ENCODE measurements at places on chromosomes 4 and X. TPM values are rescaled to one million over a fixed set of nuclear protein-coding genes. Genes with fewer than 3 reads are reported as not detected.
A peak's percentile ranks its signal among the peaks of the same experiment; 100 is the strongest.

GRCh38 chrX:4572691-4573090 is 859.2 kb upstream of the PRKX start:
- DNase-seq = no peak

GRCh38 chr4:151100531-151100930 is 1.1 kb downstream of the RPS3A start:
- DNase-seq = no peak

- DNase-seq = peak; percentile 37
Observed at GRCh38 chrX:155094468-155095061, 23.3 kb downstream of the BRCC3 start.

DNA sequence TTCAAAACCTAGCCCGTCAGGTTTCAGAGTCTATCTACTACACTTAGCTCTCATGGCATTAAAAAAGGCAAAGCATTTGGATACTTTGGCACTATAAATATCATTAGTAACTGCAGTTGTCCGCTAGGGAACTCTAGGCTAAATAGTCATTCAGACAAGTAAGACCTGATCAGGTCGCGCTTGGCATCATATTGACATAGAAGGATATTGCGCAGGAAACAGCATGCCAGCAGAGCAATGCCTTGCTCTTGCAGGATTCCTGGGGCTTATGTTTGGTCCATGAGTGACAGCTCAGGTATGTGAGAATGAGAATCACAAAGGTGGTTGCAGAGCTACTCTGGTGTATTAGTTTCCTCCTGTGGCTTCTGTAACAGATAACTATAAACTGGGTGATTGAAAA is 62.7 kb downstream of the KDM6A start:
- no peak for DNase-seq

- no peak for DNase-seq
Observed at GRCh38 chr4:73528171-73528570, 46.6 kb downstream of the AFM start.

DNA sequence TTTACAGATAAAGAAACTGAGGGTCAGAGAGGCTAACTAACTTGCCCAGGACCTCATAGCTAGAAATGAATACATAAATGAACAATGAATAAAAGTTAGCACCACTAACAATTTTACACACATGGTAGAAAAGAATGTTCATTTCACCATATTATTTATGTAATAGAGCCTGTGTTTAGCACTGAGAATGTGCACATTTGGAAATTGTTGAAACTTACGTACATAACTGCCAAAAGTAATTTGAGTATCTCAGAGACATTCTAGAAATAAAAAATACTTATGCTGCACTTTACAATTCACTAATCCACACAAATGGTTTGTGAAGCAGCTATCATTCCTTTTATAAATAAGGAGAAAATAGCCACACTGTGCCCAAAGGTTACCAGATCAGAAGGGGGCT is 9.9 kb downstream of the CASK start:
- DNase-seq = no peak

- DNase-seq = no peak
Observed at GRCh38 chr4:58453956-58454355, 1343.8 kb upstream of the IGFBP7 start.

- DNase-seq = no peak
Observed at GRCh38 chrX:1422135-1422465, 30.2 kb upstream of the SLC25A6 start.

GRCh38 chrX:135484641-135485289 is 35.7 kb upstream of the INTS6L start:
- DNase-seq = peak; percentile 10

GRCh38 chr4:188154668-188155405 is 15.6 kb downstream of the TRIML1 start:
- no peak for DNase-seq

DNA sequence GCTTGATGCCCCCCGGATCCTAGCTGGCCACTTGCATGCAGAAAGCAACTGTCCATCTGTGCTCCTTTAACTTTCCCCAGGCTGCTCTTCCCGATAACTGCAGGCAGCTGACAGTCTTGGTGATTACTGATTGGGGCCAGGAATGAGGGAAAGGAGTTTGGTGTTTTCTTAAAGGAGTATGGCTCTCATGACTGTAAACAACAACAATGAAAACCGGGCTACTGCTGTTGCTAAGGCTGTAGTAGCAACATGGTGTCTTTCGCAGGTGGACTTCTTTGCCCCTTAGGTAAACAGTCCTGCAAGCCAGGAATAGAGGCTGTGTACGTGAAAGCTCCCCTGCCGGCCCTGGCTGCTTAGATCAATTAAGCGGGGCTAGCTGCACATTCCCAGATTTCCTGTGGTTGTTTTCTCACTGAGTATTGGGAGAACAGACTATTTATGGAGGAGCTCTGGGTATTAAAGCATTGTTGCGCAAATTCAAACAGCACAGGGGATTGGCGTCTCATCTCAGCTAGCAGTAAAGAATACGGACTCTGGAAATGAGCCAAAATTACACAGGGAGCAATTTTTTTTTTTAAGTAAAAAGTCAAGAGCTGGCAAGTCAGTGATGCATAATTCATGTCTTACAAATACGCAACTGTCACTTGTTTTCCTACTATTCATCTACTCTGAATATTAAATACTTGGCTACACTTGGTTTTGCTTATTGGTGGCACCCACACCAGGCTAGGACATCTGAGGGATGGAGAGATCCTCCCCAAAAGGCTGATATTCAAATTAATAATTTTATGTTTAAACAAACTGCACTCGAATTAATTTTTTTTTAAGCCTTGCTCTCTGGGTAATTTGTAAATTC is 61.6 kb upstream of the NAP1L5 start:
- DNase-seq = no peak

DNA sequence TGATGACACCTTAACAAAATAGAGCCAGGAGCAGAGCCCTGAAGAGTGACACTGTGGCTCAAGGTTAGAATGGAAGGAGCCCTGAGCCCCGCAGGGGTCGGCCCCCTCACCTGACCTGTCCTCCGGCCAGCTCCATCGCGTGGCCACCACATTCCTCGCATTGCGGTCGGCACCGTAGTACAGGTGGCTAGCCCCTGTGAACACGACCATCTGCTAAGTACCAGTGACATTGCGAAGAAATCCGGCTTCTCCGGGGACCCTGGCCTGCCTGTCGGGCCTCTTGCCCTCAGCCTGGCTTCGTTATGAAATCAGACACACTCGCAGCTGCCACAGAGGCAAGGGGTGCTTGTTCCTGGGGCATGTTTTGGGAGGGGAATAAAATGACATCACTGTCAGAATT is 179.0 kb downstream of the AFAP1 start:
- DNase-seq = no peak

GRCh38 chrX:106802388-106803275 is at the start of gene TBC1D8B:
TSS of gene TBC1D8B (plus strand) at chrX:106802673. CDS start at chrX:106802854, 181 bp downstream.
- DNase-seq = peak; percentile 6

- DNase-seq = no peak
Observed at GRCh38 chrX:15245896-15246295, 24.0 kb downstream of the ASB9 start.

GRCh38 chr4:41360214-41360920 is 103.6 kb downstream of the UCHL1 start:
- DNase-seq = no peak

DNA sequence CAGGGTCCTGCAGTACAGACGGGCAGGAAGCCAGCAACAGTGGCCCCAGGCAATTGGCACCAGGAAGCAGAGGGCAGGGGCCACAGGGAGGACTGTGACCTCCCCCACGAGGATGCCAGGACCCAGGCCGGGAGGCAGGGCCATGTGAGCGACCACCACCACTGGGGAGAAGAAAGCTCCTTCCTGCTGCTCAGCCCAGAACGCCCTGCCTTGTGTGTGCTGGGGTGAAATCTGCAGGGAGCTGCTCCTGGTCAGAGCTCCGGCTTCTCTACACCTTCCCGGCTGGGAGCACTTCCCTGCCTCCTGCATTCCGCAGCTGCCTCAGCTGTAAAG is 100.4 kb downstream of the HMX1 start:
- DNase-seq = no peak

GRCh38 chr4:78627966-78628678 is 76.6 kb downstream of the ANXA3 start:
- DNase-seq = no peak

DNA sequence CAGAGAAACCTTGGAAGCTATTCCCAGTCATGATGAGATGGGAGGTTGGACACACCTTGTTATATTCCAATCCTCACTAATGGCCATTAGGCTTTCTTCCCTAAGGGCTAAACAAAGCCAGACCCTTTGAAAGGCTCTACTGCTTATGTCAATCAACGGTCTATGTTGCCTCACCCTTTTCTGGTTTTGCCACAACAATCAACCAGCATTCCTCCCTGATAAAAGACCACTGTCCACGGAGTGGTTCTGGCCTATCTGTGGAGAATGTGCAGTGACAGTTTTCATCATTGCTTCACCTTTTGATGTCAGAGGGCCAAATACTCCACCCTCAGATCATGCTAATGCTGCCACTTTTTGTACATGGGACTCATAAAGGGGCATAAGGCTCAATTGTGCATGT is 913.4 kb downstream of the RPA4 start:
- no peak for DNase-seq

DNA sequence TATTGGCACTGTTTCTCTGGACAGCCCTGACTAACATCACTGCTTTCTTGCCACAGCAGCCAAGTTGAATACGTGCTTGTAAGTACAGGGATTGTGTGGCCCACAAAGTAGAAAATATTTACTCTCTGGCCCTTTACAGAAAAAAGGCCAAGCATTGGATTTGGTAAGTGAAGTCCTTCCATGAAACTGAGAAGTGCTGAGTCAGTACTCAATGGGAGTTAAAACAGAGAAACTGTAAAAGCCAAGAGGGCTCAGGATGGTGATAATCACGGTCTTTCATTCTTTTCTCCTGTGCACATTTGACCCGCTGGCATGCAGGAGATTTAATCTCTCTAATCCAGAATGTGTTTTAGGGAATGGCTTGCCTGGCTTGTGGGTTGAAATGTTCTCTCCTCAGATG is 46.1 kb downstream of the TBL1X start:
- DNase-seq = no peak

- no peak for DNase-seq
Observed at GRCh38 chr4:56215901-56216300, 171.4 kb downstream of the AASDH start.

DNA sequence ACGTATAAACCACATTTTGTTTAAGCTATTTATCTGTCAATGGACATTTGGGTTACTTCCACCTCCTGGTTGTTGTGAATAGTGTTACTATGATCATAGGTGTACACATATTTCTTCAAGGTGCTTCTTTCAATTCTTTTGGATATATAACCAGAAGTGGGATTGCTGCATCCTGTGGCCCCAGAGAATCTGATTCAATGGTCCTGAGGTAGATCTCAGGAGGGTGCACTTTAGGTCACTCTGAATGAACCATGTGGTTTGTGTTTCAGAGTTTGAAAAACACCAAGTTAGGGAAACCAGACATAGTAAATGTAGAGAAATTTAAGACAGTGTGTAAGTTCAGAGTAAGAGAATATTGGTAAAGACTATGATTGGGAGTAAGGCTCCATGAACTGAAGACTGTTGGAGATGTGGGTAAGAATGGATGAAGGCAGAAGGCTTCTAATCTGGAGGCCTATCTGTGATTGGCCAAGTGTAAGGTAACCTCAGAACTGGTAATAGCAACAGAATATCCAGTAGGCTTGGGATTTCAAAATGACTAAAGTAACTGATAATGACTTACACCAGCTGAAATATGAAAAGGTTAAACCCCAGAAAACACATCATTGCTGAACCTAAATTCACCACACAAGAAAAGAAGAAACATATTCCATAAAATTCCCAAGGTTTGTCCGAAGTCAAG is 236.9 kb downstream of the CAMK2D start:
- no peak for DNase-seq

- DNase-seq = no peak
Observed at GRCh38 chrX:39974270-39974669, 123.5 kb downstream of the BCOR start.

DNA sequence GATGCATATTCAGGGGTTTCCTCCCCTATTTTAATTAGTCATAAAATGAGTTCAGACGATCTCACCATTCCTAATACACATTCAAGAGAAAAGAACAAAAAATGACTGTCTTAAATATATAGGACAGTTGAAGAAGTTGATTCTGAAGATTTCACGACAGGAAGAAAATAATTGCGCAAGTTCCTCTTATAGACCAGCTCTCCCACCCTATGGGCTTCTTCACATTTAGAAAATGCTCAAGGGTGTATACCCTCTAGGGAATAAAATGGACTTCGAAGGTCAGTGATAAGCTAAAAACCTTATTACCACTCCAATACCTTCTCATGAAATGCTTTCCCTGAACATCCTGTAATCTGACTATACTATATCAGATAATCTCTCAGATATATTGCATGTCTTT is 149.2 kb upstream of the TEX13C start:
- DNase-seq = no peak

- no peak for DNase-seq
Observed at GRCh38 chr4:187744911-187745310, 250.7 kb upstream of the ZFP42 start.

GRCh38 chr4:35166466-35166865 is 1077.8 kb downstream of the ARAP2 start:
- no peak for DNase-seq

DNA sequence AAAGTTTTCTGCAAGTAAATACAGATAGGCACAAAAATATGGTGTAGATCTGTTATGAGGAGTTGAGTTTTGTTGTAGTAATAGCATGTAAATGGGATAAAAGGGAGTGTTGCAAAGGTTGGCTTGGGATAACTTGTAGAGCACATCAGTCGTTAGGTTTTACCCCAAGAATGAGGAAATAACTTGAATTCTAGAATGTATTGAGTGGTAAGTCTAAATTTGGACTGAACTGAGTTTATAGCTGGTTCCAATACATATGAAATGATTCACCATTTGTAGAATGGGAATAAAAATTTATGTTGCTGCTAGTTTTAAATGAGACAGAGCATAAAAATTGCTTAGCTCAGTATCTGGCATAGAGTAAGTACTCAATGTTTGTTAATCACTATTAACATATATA is 719.2 kb downstream of the FSTL5 start:
- DNase-seq = no peak

The WAS gene
- total RNA-seq = 177 TPM

The DKK2 gene
- not detected for total RNA-seq

The FHL1 gene
- total RNA-seq = 16.7 TPM

The SCFD2 gene
- 24.5 TPM for total RNA-seq

The CRLF2 gene
- 4.5 TPM for total RNA-seq

The PDGFRA gene
- not detected for total RNA-seq

The XAGE1A gene
- not detected for total RNA-seq

The RAB33A gene
- 20.8 TPM for total RNA-seq

The GABRA4 gene
- not detected for total RNA-seq

The TRMT2B gene
- 25.4 TPM for total RNA-seq

The ADH4 gene
- total RNA-seq = not detected

The P2RY4 gene
- 0.12 TPM for total RNA-seq

The CRMP1 gene
- 0.15 TPM for total RNA-seq

The HDAC8 gene
- total RNA-seq = 22.2 TPM

The BEND2 gene
- total RNA-seq = not detected

Measured in activated CD4-positive, alpha-beta T cell treated with anti-CD3 and anti-CD28 coated beads, Interleukin-2, amount 10 ng/mL, durations not matched to agents 7 days and 5 days (primary cell).